ENCODE measurements at places on chromosomes 7 and 10.

DNA sequence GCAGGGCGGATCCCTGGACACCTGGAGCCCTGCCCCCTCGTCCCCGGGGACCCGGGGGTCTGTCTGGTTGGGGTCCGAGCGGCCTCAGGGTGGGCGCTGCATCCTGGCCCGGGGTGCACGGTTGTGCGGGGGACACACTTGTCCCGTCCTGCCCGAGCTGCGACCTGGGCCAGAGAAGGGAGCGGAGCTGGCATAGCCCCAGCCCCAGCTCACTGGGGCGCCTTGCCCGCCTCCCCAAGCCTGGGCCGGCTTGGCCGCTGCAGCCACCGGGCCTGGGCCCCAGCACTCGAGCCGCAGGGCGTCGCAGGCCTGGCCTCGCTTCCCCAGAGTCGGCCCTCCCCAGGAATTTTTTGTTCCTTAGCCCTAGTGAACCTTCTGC, 54.5 kb downstream of the GLRX3 start:
- DNase-seq, result no peak

- peak; percentile 52 for DNase-seq
Observed at GRCh38 chr10:99560277-99561126, 27.8 kb downstream of the NKX2-3 start.

GRCh38 chr7:115332691-115333090, 410.8 kb downstream of the MDFIC start:
- no peak for DNase-seq

- DNase-seq, result no peak
Observed at GRCh38 chr7:137025469-137026175, 157.2 kb downstream of the CHRM2 start.

DNA sequence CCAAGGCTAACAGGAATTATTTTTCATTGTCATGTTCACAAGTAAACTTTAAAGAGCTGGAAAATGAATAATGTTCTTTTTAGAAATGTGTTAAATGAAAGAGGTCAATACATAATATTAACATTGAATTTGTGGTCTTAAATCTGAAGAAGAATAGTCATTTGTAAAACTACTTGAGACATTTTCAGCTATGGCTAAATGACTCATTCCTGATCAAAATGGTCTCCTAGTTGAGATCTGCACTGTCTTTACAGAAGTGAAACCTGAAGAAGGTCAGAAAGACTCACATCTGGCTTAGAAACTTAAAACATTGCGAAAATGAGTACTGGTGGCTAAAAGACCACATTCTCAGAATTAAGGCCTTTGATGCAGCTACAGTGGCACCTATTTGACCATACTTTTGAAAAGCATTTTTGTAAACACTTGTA, 5.9 kb downstream of the PIK3CG start:
- DNase-seq, result no peak

DNA sequence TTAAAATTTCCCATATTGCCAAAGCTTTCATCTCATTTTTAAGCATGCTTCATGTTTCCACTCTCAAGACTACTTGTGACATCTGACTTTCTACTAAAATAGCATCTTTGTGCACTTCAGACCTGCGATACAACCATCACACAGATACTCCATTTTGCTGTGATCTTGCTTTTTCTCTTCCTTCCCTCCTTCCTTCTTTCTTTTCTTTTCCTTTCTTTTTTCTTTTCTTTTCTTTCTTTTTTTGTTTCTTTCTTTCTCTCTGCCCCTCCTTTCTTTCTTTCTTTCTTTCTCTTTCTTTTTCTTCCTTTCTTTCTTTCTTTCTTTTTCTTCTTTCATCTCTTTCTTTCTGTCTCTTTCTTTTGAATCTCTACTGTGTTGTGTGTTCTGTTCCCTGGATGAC, 194.0 kb upstream of the KCND2 start:
- DNase-seq, result no peak

- no peak for DNase-seq
Observed at GRCh38 chr10:5466451-5467206, 32.7 kb downstream of the CALML5 start.

DNA sequence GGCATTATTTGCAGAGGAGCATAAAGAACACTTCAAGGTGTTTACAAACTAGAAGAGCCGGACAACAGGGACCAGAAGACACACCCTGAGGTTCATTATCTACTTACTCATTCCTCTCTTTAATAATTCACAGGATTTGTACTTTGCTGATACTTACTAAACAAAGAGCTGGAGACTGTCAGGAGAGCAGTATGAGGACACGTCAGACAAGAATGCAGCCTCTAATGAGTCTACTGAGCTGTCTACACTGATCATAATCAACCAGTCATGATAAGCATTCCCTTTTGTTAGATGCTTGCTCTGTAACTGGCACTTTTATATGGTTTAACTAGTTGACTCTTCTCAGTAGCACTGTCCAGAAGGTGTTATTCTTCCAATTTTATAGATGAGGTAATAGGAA, 243.3 kb upstream of the CDC14C start:
- DNase-seq, result no peak

DNA sequence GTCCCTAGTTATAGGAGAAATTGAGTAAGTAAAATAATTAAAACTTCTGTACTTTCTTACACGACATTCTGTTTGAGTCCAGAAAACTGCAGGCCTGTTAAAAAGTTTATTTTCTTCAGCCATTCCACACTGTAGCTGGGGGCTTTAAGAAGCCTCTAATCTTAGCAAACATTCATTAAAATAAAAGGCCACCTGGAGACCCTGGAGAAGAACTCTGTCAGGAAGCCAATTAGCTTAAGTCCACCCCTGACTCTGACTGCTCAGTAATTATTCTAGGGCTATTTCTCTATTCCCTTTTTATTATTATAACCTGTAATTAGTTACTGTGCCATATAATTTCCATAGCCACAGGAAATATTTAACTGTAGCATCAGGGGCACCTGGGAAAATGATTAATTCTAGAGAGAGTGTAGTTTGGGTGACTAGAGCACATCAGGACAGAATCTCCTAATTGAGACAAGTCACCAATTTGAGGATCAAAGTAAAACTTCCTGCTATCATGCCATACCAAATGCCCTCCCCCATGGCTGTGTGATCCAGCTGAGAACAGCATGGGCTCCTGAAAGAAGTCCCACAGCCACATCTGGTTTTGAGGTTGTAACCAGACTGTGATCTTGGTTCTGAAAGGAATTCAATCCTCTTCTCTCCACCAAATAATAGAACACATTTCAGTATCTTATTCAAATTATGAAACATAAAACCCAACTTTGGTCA, 1302.3 kb downstream of the XPNPEP1 start:
- no peak for DNase-seq

Data from activated T-cell treated with anti-CD3 and anti-CD28 coated beads, Interleukin-2, amount 50 U/mL, for 48 hours (primary cell).